ENCODE measurements at places on chromosomes 4 and X.

DNA sequence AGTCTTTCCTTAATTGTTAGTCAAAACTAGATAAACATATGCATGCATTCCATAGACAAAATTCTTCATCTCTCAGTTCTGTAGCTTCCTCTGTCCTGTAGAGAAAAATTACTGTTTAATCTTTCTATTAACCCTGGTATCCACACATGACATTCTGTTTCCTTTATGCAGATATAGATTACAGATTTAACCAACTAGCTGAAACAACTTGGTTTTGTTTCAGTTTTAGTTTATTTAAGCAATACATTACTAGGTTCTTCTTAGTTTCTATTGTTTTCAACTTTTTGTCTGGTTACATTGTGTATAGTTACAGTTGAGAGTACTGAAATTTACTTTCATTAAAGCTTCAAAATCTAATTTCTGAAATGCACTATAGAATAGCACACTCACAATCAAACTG lies 933.9 kb upstream of the EPHA5 start:
- DNase-seq, result no peak

GRCh38 chr4:183842129-183842528 lies 63.0 kb upstream of the STOX2 start:
- DNase-seq, result no peak

- peak; percentile 5 for DNase-seq
Measured at GRCh38 chr4:16226816-16227461, 668 bp upstream of the TAPT1 start.

DNA sequence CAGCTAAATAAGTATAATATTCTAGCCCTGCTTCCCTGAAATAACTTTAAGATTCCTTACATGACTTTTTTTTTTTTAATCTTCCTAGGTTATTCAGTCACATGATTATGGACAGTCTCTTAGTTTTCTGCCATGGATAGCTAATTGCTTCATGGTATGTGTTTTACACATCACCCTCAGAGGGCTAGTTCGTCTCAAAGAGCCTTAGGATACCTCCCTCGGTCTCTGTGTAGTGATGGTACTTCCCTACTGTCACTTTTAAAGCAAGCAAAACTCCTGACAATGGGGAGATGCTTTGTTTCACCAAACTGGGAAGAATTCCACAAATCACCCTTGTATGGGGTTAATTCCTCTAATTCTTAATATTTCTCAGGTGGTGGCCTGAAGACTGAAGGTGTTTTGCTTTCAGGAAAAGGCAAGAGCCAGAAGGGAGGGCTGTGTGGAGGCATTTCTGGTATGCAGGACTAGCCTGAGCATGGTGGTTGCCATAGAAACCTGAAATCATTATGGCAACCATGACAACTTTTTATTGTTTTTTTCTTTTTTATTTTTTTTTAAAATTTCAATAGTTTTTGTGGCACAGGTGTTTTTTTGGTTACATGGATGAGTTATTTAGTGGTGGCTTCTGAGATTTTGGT lies 70.4 kb downstream of the BEX3 start:
- no peak for DNase-seq

DNA sequence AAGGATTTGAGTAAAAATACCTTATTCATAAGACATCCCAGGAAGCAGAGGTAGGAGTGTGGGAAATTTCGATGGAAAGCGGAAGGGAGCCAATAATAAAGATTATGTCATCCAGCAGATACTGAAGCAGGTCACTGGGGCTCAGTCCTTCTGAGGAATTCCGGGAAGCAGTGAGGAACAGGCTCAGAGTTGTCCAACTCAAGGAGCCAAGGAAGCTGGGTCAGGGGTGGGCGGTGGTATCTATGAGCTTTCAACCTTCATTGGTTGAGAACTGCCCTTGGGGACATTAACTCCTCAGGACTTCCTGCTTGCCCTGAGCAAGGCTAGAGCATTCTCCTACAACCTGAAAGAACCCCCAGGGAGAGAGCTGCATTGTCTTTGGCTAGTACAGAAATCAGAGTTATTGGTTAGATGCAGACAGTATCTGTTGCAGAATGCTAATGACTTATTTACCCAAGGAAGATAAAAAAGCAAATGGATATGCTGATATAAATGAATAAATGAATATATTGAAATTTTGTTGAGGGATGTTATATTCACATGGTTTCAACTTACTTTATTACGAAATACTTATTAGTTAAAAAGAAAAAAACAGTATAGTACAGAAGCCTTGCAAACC lies 68.2 kb downstream of the DMP1 start:
- DNase-seq, result no peak

DNA sequence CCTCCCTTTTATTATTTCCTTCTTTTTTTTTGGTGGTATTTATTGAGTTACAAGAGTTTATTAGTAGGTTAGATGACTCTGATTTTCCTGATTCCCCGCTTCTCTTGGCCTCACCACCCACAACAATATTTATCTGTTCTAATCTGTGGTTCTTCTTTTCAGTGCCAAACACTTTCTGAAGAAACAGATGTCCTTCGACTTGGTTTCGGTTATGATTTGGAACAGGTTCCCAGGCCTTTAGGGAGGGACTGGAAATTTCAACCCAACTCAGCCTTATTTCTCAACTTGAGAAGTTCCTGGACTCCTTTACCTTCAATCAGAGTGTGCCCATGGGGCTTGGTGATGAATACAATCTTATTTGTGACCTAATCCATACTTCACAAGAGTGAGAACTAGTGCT lies 108.1 kb downstream of the UCHL1 start:
- no peak for DNase-seq

DNA sequence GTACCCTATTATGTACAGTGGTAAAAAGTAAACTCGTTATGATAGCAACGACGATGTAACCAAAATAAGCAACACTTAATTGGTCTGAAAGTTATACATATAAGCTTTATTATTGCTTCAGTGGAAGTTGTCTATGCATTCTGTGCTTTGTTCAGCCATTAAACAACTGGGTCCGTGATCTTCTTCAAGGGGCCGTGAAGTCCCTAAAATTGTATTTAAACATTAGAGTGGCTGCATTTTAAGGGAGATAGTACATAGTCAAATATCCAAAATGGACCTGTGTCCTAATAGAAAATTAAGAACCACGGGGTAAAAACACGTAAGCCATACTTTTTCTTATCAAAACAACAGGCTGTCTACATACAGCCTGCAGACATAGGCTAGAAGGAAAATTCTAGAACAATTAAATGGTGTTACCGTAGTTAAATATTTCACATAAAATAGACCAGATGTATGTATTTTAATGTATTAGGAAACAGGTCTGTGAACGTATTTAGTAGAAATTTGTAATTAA lies 2.1 kb downstream of the GUCY1A1 start:
- DNase-seq, result no peak

GRCh38 chr4:139596684-139597279 lies 40.8 kb upstream of the SETD7 start:
- no peak for DNase-seq

All from activated naive CD4-positive, alpha-beta T cell (primary cell).